ENCODE measurements at places on chromosomes 13 and 19.

DNA sequence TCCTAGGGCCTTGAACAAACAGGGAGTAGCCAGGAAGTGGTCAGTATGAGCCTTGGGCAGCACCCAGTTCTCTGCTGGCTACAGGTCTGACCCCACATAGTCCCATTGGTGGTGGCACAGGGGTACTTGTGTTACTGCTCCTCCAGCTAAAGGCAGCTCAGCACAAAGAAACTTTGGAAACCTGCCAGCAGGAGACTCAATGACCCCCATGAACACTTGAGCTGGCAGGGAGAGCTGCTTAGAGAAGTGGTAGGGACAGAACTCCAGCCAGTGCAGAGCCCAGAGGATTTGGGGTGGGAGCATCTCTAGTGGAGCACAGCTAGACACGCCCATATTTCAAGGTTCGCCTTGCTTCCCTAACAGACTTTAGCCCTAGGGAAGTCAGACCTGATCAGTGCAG is 10.4 kb upstream of the ZNF586 start:
- no peak for DNase-seq

DNA sequence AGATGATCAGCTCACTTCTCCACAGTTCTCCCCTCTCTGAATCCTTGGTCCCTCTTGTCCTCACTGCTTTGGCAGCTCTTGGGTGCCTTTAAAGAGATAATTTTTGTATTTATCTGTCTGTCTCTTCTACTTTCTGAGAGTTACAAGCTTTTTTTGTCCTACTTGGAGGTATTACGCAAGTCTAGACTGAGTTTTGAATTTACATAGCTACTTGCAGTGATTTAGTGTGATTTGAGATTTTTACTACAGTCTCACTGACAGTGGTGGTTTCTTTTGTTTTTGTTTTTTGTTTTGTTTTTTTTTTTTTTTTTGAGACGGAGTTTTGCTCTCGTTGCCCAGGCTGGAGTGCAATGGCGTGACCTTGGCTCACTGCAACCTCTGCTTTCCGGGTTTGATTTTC is 22.1 kb downstream of the URI1 start:
- no peak for DNase-seq

DNA sequence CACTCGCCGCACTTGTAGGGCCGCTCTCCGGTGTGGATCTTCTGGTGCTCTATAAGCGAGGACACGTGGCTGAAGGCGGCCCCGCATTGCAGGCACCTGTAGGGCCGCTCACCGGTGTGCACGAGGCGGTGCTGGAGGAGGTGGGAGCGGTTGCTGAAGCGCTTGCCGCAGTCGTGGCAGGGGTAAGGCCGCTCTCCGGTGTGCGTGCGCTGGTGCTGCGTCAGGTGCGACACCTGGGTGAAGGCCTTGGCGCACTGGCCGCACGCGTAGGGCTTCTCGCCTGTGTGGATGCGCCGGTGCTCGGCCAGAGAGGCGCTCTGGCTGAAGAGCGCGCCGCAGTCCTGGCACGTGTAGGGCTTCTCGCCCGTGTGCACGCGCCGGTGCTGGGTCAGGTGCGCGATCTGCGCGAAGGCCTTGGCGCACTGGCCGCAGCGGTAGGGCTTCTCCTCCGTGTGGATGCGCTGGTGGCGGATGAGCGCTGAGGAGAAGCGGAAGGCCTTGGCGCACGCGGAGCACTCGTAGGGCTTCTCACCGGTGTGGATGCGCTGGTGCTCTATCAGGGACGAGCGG is 7.5 kb downstream of the ZNF835 start:
- DNase-seq, result no peak

- DNase-seq, result no peak
Observed at GRCh38 chr13:94454906-94455305, 24.6 kb downstream of the DCT start.

- DNase-seq, result no peak
Observed at GRCh38 chr19:44777715-44778347, at the start of gene CBLC. Gene CBLC, plus strand, starts transcription at chr19:44777890. Its CDS starts 42 bp downstream, at chr19:44777932.

DNA sequence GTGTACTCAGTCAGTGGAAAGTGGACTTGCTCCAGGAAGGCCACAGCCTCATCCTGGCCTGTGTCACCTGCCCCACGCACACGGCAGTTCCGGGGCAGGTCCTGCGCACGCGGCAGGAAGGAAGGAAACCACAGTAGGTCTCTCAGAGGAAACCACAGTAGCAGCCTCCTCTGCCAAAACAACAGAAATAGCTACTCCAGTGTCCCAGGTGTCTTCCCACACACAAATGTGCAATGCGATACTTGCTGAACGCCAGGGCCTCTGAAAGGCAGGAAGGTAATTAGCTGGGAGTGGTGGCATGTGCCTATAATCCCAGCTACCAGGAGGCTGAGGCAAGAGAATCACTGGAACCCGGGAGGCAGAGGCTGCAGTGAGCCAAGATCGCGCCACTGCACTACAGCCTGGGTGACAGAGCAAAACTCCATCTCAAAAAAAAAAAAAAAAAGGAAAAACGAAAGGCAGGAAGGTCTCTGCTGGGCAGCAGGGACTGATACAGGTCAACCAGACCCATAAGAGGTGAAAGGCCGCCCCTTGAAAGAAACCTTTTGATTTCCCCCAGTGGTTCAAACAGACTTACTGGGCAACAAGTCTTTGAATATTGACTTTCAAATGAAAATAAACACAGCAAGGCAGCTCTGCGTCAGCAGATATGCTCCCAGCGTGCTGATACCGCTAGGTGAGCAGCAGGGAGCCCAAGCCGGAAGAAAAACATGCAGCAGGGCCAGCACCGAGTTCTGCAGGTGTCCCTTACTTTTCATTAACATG is 49.5 kb downstream of the CRYL1 start:
- DNase-seq, result no peak

DNA sequence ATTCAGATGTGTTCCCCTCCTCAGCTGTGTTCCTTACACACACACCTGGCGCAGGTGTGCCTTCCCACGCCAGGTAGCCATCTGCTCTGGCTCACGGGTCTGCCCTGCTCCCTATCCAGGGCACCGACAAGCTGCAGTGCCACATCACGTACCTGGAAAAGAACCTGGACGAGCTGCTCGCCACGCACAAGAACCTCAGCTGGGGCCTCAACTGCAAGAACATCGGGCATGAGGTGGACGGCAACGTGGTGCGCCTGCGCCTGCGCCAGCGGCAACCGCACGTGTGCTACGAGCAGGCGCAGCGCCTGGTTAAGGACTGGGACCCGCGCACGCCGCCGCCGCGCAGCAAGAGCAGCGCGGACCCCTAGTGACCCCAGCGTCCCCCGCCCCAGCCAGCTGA is 26.5 kb upstream of the CASP14 start:
- no peak for DNase-seq

Measured in Karpas-422 (cell line).